ENCODE measurements at places on chromosomes 3 and 15. TPM values are rescaled to one million over a fixed set of nuclear protein-coding genes. Genes with fewer than 3 reads are reported as not detected.

Gene UBP1
- 61.2 TPM for total RNA-seq

Gene LRTM1
- not detected for total RNA-seq

Gene TMCC1
- 19.8 TPM for total RNA-seq

Gene MGLL
- 0.78 TPM for total RNA-seq

Gene CCR3
- total RNA-seq, result not detected

Gene FBXL22
- total RNA-seq, result 0.77 TPM

Gene TPRG1
- total RNA-seq, result 0.24 TPM

Gene ARPP21
- total RNA-seq, result not detected
